NCI-H1694 treated with DMSO at 0.1 percent for 48 hours (cell line): ENCODE measurements at places on chromosomes 1 and 21.

- no peak for DNase-seq
Measured at GRCh38 chr1:224067207-224067606, 46.7 kb upstream of the FBXO28 start.

GRCh38 chr1:80457409-80457808 lies 1343.3 kb upstream of the ADGRL2 start:
- DNase-seq: no peak

- DNase-seq: no peak
Measured at GRCh38 chr1:45908611-45909140, 105.3 kb downstream of the MAST2 start.

- DNase-seq: no peak
Measured at GRCh38 chr1:155777582-155777981, 79.4 kb downstream of the GON4L start.
